Right atrium auricular region (tissue), 2 donors: ENCODE measurements at places on chromosomes 5 and 9.
A peak's percentile ranks its signal among the peaks of the same experiment; 100 is the strongest.

- peak; percentile 76 for DNase-seq
These were observed at the start of gene ZBED3 for GRCh38 chr5:77086689-77087483. ZBED3 (minus strand) TSS chr5:77087285; CDS start chr5:77077878, 9,407 bp downstream.

- DNase-seq = no peak
These were observed at the start of gene C5orf63 for GRCh38 chr5:127072861-127073846. C5orf63 (minus strand) TSS chr5:127073502; CDS start chr5:127058995, 14,507 bp downstream.

- no peak for DNase-seq
These were observed 63.9 kb downstream of the PARP8 start for GRCh38 chr5:50730336-50730735.

DNA sequence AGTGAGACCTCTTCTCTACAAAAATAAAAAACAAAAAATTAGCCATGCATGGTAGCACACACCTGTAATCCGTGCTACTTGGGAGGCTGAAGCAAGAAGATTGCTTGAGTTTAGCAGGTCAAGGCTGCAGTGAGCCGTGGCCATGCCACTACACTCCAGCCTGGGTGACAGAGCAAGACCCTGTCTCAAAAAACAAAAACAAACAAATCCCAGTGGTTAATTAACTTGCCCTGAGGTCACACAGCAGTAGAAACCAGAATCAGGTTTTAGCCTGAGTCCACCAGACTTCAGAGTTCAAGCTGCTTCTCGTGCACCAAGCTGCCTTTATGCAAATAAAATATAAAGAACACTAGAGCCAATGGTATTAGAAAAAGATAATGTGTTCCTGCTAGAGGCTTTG lies 169.7 kb downstream of the GOLPH3 start:
- no peak for DNase-seq
